ENCODE measurements at places on chromosomes 16 and 17. TPM values are rescaled to one million over a fixed set of nuclear protein-coding genes. Genes with fewer than 3 reads are reported as not detected.

Gene SLC16A6
- total RNA-seq = 0.23 TPM

Gene DNAAF1
- total RNA-seq = 0.20 TPM

Gene PKMYT1
- total RNA-seq = 82.2 TPM

Gene GAST
- total RNA-seq = not detected

Gene TAC4
- not detected for total RNA-seq

Gene ZNF276
- total RNA-seq = 31.6 TPM

Measured in neural crest cell (in vitro differentiated cells).